NCI-H460 (cell line): ENCODE measurements at places on chromosomes 2 and 18. TPM values are rescaled to one million over a fixed set of nuclear protein-coding genes. Genes with fewer than 3 reads are reported as not detected.
A peak's percentile ranks its signal among the peaks of the same experiment; 100 is the strongest.

DNA sequence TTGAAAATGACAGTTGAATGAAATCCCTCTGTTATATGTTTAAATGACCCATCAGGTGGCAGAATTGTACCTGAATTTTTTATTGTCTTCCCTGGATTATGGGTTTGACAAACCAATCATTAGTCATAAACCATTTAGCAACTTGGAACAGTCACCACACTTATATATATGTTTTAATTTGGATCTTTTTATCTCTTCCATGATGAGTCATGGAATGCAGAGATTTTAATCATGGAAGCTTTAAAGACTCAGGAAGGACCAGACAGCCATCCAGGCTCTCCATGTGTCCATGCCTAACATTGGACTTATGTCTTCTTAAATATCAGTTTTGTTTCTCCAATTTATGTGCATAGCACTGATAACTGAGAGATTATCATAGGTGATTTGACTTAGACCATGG lies 188.3 kb upstream of the ZSWIM2 start:
- no peak for DNase-seq

- peak; percentile 54 for DNase-seq
Measured at GRCh38 chr18:63887424-63887823, at the start of gene SERPINB2. SERPINB2 (plus strand) TSS chr18:63887705; CDS start chr18:63891445, 3,740 bp downstream.

GRCh38 chr2:134134827-134135226 lies 119.0 kb upstream of the MGAT5 start:
- DNase-seq, result no peak

- DNase-seq, result no peak
Measured at GRCh38 chr18:44067186-44067585, 613.5 kb upstream of the SETBP1 start.

The TUBA3E gene
- not detected in 2 replicates for total RNA-seq

DNA sequence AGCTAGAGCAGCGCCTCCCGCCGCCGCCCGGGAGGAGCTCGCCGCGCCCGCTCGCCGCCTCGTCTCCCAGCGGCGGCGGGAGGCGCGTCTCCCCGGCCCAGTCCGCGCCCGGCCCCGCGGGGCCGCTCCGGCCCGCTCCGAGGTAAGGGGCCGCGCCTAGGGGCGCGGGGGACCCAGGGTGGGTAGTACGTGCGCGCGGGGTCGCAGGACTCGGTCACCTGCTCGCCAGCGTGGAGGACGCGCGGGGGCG lies 259 bp downstream of the NPAS2 start:
- no peak for DNase-seq
